Cerebellar cortex (tissue), 1 donor: ENCODE measurements at places on chromosomes 4 and X.
A peak's percentile ranks its signal among the peaks of the same experiment; 100 is the strongest.

DNA sequence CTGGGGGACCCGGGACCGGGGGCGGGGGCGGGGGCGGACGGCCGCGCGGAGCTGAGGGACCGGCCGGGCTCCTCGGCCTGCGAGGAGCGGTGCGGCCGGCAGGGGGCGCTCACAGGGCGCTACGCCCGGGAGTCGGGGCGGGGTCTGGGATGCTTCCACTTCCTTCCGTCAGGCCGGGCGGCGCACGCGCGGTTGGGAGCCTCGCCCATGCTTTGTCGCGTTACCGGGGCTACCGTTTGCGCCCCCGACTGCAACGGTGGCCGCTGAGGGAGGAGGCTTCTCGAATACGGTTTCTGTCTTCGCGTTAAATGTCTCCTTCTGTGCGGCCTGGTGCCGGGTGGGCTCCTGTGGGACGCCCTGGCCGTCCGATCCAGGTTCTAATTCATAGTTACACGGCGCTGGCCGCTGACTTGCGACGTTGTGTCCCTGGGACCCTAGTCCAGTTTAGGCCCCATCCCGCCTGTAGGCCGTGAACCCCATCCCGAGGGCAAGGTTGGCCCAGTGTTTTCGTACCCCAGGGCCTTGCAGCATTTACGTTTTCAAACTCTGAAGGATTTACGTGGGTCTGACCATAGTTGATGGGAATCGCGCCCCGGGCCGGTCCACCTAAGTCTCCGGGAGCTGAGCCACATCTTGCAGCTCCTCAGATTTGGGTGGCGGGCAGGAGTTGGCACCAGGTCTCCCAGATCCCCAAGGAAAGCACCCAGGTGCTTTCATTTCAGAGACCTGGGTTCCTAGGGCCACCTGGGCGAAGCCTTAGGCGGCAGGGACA is 549 bp downstream of the MSL3 start:
- peak; percentile 71 for DNase-seq

GRCh38 chrX:49712577-49712976 is 16.8 kb upstream of the PAGE1 start:
- DNase-seq = no peak

GRCh38 chr4:148735432-148736155 is 293.4 kb upstream of the NR3C2 start:
- DNase-seq = no peak

- DNase-seq = peak; percentile 85
Observed at GRCh38 chrX:101659601-101660063, at the start of gene ARMCX2. Gene ARMCX2, minus strand, starts transcription at chrX:101659850. Its CDS starts 2,262 bp downstream, at chrX:101657588.

DNA sequence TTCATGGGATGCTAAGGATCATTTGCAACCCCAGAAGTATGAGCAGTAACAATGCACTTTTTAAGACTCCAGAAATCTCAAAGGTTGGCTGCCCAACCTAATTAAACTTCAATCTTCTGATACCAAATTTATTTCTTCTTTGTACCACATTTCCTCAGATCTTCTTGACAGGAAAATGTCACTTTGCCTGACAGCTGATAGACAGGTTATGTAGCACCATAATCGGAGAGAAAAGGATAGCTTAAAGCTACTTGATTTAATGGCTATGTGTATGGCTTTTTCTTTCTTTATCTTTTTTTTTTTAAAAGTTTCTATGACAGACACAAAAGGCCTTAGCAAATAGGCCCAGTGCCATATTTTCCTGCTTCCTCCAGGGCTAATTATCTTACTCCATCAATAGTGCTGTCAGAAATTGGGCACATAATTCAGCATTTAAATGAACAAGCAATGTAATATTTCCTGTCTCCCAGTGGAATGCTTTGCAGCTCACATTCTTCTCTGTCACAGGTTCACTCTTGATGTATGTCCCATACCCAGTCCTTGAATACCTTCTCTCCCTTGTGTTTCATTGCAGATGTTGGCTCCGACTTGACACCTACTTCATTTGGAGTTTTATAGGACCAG is 795.7 kb downstream of the ADGRL3 start:
- DNase-seq = peak; percentile 55

DNA sequence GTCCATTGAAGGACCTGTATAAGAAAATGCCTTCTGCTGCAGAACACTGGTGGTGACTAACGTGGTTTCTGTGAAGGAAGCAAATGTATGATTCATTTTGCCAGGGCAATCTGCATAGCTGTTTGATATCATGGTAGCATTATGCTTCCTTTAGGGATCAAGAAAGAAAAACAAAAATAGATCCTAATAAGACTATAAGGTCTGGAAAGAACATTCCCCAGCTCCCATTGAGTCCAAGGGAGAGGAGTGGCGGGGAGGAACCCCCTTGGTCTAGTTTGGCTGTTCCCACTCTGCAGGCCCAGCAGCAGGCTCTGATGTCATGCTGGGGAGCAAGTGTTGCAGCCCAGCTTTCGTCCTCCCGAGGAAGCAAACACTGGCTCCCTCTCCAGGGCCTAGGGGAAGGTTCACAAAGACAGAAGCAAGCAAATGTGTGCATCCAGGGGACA is 154.5 kb upstream of the GALNT7 start:
- DNase-seq = peak; percentile 80

GRCh38 chr4:20119141-20119540 is 132.6 kb upstream of the SLIT2 start:
- DNase-seq = no peak

GRCh38 chrX:141924293-141924692 is 20.6 kb downstream of the MAGEC1 start:
- DNase-seq = no peak

DNA sequence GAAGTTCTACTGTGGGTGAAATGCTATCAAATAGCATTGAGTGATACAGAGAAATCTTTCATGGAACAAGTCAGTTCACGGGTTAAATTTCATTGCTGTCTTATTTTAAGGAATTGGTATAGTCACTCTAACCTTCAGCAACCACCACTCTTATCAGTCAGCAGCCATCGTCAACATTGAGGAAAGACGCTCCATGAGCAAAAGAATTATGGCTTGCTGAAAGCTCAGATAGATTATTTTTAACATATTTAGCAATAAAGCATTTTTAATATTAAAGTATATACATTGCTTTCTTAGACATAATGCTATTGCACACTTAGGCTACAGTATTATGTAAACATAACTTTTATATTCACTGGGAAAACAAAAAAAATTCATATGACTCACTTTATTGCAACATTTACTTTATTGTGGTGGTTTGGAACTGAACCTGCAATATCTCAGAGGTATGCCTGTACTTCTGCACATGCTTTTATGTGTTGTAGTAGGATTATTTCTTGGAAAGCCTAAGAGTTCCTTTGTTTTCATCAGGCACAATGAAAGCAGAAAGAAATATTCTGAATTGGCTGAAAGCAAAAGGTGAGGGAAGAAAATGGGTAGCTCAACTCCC is 586.7 kb downstream of the GBA3 start:
- no peak for DNase-seq

DNA sequence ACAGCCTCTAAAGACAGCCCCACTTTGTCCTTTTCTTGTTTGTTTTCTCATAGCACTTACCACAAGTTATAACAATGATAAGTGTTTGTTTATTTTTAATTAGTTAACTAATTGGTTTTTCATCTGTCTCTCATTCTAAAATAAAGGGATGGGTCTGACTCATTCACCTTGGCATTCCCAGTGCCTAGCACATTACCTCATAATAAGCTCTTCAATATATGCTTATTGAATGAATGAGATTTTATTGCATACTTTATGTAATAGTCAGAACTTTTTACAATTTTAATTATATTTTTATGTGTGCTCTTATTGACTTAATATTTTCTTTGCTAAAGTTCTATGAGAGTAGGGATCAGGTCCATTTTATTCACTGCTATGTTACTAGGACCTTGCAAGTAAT is 22.8 kb upstream of the PRKG2 start:
- DNase-seq = no peak

DNA sequence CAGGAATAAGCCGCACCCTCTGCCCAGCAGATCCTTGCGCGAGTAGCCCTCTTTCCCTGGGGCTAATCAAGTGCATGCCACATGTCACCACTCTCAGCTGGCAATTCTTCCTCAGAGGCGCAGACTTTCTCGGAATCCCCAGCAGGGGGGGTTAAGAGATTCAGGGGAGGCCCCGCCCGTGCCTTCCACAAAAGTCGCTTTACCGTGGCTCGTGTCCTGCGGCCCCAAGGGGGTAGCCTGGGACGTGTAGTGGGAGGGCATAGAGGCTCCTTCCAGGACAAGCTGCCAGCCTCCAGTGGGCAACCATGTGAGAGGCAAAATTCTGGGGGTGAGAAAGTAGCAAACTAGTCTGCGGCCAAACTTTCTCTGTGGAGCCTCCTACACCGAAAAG is 652 bp downstream of the SRPX start:
- no peak for DNase-seq

- no peak for DNase-seq
Observed at GRCh38 chr4:154642373-154643009, 30.0 kb upstream of the FGG start.

DNA sequence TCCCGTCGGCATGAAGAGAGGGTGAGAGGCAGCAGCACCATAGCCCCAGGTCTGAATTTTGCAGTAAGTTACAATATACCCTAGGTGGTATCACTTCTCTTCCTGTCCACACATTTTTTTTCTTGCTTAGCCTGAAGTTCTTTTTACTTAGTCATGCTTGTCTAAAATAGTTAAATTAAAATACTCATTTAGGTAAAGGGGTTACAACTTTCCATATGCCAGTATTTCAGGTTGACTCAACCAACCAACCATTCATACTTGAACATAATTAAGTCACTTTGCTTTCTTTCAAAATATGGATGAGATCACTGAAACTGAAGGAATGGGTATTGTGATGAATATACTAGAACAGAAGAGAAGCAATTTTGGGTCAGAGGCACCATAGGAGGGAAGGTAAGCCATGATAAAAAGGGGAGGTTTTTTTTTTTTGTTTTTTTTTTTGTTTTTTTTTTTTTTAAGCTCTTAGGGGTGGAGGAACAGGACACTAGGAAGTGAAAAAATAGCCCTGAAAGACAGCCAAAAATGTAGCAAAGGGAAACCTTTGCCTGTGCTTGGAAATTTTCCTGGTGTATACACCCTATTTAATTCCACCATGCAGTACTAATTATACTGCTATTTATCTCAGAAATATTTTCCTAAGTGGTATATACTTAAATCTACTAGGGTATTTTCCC is 41.8 kb downstream of the RPS6KA3 start:
- peak; percentile 64 for DNase-seq

DNA sequence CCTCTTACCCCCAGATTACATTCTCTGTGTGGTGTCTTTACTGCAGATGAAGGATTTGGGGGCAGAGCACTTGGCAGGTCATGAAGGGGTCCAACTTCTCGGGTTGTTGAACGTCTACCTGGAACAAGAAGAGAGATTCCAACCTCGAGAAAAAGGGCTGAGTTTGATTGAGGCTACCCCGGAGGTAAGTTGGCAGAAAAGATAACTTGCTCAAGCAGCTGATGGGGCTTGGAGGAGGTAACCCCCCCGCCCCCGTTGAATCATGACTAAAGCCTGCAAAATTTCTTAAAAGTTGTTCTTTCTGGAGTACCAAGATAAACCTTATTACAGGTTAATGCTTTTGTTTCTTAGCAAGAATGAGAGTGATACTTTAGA is 1.5 kb downstream of the CCNG2 start:
- no peak for DNase-seq

DNA sequence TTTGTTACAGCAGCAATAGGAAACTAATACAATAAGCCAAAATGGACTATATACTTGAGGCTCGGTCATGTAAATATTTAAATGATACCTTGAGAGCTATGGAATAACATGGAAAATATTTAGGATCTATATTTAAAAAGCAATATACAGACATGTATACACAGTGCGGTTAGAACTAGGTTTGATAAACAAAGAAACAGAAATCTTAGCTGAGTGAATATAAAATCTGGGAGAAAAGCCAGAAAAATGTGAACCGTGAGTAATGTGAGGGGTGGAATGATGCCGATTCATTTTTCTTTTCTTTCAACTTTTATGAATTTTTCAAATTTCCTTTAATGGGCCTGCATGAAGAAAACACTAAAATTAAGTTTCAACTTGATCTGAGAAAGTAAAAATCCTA is 104.1 kb downstream of the ATXN3L start:
- no peak for DNase-seq

DNA sequence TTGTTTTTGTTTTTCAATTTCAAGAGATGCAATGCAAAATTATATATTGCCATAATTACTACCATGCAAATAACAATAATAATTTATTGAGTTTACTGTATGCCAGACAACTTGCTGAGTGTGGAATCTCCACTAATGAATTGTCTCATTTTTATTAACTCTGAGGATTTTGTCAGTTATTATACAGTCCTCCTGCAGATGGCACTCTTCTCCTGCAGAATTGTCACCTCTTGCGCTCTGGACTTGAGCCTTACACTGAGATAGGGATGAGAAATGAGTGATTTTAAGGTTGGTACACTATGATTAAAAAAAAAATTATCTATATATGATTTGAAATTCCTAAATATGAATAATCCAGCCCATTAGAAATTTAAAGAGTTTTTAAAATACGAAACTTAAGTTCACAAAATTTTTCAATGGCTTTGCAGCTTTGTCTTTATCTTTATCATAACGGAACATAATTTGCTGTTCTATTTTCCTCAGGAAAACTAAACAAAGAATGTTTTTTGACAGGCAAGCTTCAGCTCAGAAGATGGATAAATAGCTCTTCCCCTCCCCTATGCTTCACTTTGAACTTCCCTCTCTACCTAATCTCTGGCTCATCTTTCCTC is 12.7 kb upstream of the PAQR3 start:
- DNase-seq = peak; percentile 75
